ENCODE measurements at places on chromosomes 5 and 9.

DNA sequence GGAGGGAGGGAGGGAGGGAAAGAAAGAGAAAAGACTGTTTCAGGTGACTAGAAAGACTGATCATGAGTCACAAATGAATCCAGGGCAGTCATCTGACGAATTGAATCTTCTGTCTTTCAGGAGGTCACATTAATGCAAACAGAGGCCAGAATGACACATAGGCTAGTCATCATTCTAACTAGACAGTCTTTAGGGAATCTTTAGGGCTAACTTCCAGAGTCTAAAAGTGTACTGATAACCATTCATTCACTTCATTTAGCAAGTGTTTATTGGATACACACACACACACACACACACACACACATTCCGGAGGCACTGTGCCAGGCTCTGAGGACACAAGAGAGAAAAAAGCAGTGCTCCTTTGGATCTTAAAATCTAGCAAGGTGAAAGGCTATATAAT is 156.7 kb downstream of the EBF1 start:
- DNase-seq = peak; percentile 82

DNA sequence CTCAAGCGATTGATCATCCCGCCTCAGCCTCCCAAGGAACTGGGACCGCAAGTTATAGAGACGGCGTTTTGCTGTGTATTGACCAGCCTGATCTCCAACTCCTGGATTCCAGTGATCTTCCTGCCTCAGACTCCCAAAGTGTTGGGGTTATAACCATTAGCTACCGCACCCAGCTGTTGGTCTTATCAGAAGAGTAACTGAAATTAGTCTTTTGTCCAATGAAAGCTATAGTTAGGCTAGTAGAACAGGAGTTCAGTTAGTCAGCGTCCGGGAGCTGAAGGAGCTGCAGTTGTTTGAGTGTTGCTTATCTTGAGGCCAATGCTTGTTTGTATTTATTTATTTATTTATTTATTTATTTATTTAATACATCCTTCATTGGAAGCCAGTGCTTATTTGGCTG is 3.2 kb upstream of the MIGA2 start:
- DNase-seq = no peak

DNA sequence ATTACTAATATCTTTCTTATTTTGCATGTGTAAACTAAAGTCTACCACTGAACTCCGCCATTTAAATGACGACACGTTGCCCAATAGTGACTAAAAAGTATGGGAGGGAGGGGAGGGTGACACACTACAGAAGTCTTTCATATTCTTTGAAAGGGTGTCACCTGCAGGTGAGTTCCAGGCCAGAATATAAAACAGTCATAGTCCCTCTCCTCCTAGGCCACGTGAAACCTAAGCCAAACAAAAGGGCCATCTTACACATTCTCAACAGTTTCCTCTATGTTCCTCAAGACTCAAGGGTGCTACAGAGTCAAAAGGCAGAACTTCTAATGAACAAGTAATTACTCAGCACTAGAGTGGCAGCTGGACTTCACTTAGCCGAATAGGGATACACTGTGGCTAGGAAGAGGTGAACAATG is 6.4 kb downstream of the CEMIP2 start:
- DNase-seq = no peak

- no peak for DNase-seq
Measured at GRCh38 chr5:113240951-113241726, 193.7 kb downstream of the TSSK1B start.

- no peak for DNase-seq
Measured at GRCh38 chr9:129513282-129513681, 107.6 kb downstream of the C9orf50 start.

DNA sequence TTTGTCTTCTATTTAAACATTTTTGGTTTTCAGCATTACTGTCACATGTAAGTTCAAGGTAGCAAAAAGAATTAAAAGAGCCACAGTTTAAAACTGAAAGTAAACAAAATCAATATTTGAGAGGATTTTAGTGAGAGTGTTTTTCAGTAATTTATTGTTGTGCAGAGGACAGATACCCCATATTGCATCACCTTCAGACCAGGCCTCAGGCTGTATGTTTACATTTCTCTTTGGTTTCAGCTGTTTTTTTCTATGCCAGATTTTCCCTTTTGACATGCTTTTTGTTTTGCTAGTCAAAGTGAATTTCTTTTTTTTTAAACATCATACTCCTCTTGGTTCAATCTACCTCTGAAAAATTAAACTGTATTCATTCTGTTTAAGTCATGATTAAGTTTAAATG is 47.2 kb downstream of the MAST4 start:
- DNase-seq = no peak

Data from kidney epithelial cell (primary cell).